NCI-H2029 (cell line): ENCODE measurements at places on chromosomes 3 and 15.

DNA sequence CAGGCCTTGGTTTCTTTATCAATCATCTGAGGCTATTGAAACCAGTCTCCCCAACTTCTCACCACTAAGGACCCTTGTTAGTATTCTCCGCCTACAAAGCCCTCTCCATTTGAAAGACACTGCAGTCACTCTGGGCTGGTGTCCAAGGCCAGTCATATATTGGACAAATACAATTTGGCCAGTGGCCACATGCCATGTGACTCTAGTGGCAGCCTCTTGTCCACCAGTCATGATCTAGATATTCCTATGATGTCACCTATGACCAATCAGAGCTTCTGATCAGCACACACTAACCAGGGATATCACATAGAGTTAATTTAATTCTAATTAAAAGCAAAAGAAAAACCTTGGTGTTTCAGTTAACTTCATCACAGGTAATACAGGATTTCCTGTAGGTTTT is 68.2 kb downstream of the RAB11A start:
- DNase-seq: peak; percentile 92

DNA sequence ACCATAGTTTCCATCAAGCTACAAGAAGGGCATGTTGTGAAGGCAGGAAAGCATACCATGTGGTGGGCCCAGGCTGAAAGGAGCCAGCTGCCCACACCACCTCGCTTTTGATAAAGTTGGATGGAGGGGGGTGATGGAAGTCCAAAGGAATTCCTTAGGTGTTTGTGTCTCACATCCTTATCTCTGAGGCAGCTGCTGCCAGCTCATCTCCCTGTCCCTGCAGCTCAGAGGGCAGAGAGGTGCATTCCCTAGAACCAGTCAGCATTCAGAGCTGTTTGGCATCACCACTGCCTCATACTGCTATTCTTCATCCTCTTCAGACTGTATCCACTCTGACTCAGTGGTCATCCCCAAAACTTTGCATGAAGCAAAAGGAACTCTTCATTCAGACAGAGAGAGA is 141.5 kb upstream of the BFSP2 start:
- DNase-seq: no peak

- no peak for DNase-seq
These were observed 254.7 kb downstream of the NFKBIZ start for GRCh38 chr3:102104033-102104432.

DNA sequence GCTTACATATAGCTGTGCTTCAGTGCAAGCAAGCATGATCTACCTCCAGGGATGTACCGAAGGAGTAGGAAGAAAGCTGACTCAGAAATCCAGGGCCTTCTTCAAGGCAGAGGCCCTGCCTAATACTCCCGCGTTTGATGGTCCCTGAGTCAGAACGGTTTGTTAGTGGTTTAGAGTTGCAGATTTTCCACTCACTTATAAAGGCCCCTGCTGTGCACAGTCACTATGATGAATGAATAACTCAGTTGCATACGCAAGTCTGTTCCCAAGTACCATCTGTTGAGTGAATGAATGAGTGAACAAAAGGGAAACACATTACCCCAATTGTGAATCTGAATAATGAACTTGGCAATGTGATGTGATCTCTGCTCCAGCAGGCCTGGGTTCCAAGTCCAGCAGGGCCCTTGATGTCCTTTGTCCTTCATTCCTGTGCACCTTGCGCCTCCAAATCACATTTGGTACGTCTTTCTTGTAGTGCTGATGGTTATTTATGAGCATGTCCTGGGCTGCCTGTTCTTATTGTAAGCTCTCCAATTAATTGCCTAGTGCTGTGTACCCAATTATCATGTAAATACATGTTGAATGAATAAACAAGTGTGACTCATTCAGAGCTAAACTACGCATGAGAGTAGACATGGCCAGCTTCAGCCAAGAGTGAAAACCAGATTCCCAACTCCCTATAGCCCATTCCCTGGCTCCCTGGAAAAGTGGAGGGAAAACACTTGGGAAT is 85.3 kb upstream of the LIMD1 start:
- DNase-seq: no peak

- DNase-seq: no peak
These were observed 205.4 kb upstream of the UBE2E1 start for GRCh38 chr3:23600167-23600871.

DNA sequence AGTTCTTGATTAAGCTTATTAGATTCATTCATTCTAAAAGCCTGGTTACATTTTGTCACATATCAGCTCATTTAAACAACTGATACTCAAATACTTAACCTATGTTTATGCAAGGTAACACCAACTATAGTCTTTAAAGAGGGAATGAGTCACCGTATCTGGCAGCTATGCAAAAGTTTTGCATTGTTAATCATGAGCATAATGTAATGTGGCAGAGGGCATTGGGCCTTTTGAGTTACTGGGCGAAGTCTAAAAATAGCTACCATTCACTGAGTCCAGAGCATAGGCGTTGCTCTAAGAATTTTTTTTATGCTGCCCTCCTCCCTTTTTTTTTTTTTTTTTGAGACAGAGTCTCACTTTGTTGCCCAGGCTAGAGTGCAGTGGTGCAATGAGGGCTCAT is 277.7 kb upstream of the ZNF717 start:
- no peak for DNase-seq

GRCh38 chr3:15042936-15043335 is 22.2 kb downstream of the MRPS25 start:
- no peak for DNase-seq

DNA sequence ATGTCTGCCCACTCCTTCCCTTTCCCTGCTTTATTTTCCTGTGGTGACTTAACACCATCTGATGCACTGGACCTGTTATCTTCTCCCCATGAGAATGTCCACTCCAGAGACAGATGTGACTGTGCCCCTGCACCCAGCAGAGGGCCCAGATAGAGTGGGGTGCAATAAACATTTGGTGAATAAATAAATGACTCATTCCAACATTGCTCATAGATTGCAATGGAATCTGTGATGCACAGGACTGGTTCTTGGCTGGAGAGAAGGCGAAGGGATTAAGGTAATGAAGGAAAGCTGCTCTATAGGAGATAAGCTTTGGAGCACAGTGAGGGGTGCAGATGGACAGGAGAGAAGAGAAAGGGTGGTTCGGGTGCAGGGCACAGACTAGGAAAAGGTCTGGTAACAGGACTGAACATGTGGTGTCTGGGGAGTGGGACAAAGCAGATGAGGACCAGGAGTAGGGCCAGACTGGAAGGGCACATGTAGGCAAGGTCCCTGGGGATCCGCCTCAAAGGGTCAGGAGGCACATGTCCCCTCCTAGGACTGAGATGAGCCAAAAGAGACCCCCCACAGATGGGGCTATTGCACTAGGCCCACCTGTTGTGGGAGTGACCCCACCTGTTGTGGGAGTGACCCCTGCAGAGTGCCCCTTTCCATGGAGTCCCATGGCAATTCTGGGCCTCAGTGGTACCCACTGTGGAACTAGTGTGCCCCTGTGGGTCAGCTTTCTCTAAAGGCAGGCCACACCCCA is 17.5 kb upstream of the POC1A start:
- DNase-seq: no peak

- peak; percentile 93 for DNase-seq
These were observed 47.0 kb downstream of the ZBTB20 start for GRCh38 chr3:115099986-115100571.

DNA sequence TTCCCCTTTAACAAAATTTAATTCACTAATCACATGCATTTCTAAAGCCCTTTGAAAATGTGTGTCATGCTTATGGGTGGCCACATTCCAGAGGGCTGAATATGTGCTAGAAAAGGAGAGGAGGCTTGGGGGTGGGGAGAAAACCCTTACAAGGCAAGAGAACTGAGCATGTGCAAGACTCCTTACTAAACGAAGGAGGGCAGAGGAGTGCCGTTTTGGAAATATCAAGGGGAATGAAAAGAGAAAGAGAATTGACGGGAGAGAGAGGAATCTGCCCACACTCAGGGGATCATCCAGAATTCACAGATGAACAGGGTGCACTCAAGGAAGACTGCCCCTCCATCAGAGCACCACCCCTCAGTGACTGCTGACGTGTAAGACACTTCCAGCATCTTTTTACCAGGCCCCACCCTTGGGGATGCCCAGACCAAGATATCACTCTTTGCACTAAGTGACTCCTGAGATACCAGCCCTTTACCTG is 37.9 kb upstream of the TSC22D2 start:
- DNase-seq: no peak

GRCh38 chr3:156448300-156448699 is 106.6 kb downstream of the SSR3 start:
- no peak for DNase-seq

- DNase-seq: no peak
These were observed 33.5 kb upstream of the MFSD1 start for GRCh38 chr3:158768361-158768787.

DNA sequence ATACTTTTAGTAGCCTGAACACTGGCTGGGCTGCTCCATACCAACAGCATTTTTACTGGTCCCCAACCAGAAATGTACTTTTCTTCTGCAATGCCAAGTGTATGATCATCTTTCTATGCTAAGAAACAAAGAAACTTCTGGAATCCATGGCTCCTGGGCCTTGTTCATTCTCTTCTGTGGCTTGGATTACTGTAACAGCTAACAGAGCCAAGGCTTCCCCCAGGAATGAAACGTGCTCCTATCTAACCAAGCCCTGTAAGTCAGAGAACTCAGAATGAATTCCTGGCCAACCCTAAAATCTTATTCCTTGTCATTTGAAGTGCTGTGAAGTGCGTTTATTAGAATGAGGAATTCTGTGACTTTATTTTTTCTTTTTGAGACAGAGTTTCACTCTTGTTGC is 102.9 kb upstream of the RAD18 start:
- no peak for DNase-seq

DNA sequence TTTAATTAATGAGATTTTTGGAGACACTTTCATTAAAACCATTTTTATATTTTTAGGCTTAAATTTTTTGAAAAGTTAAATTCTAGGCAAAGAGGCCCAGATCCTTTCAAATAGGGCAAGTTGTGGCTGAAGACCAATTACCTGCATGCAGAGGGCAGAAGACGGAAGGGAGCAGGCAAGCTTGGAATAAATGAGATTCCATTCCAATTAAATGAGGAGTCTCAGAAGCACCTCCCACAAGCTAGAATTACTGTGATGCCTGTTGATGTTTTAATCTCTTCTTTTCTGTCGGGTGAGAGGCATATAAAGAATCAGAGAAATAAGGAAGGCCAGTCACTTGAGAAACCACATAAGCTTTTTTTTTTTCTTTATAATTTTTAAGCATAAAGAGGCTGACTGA is 46.8 kb downstream of the KBTBD8 start:
- DNase-seq: no peak

DNA sequence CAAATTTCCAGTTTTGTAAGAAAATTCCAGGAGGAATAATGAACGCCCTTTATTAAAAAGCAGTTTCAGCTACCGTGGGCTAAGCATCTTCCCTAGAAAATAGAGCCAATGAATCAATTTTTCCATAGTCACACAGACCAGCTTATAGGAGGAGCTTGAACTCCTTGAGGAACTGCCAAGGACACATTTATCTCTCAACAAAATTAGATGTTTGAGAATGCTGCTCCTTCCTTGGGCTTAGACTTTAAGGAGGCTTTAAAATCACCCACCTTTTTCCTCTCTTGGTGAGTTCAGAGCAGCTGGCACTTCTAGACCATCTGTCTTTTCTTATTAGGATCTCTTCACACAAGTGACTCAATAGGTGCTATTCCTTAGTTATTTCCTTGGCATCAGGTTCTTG is 588.0 kb downstream of the SQOR start:
- no peak for DNase-seq

DNA sequence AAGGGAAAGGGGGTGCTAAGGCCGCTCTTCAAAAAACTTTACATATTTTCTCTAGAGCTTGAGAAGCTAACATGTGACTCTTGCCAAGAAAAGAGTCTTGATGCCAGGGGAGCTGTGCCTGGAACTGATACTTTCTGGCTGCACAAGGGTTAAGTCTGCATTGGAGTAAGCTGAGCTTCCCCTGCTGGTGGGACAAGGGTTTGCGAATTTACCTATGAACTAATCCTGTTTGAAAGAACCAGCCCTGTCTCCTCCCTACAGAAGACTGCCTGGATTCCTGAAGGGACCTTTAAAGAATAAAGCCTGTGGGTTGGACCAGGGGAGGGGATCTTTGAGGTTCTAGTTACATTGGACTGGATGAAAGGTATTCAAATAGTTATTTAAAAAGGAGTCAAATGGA is 58.3 kb upstream of the EPHA3 start:
- DNase-seq: no peak

- DNase-seq: no peak
These were observed 573.6 kb upstream of the ARRDC4 start for GRCh38 chr15:97386940-97387339.

DNA sequence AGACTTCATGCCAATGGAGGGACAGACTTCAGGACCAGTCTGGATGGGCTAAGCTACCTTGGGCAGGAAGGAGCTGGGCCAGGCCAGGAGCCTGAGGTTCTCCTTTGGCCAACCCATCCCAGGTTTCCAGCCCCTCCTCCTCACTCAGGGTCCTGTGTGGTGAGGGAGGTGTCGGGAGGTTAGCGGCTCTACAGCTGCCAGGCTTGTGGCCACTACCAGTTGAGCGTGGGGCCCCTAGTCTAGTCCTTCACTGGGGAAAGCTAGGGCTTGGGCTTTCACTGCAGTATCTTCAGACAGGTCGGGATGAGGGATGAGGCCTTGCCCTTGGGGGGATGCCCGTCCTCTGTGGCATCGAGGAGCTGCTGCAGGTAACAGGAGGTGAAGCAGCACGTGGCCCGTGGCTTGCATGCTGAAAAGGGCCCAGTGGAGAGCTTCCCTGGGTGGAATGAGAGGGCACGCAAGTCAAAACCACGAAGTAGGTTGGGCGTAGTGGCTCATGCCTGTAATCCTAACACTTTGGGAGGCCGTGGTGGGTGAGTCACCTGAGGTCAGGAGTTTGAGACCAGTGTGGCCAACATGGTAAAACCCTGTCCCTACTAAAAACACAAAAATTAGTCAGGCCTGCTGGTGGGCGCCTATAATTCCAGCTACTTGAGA is 8.5 kb upstream of the FANCD2 start:
- no peak for DNase-seq

DNA sequence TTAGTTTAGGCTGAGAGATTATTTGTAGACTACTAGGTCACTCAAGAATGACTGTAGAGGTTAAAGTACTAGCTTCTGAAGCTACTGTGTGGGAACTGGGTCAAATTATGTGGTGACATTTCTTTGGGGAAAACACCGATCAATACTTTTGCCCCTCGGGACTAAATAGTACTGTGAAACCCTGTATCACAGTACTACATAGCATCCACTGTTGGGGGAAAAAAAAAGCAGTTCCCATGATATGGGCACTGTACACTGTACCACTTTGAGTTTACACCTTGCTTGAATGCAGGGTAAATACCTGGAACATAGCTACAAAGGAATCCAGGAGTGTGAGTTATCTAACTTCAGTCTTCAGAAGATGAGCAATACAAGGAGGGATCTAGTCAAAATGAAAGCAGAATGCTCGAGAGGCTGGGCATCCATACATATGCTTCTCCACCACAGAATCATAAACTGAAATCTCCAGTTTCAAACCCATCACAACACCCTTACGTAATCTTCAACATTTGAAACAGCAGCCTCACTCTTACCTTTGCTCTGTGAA is 311.4 kb downstream of the UNC13C start:
- no peak for DNase-seq

GRCh38 chr3:77038468-77038929 is 1.4 kb upstream of the ROBO2 start:
- peak; percentile 72 for DNase-seq
